Retina (tissue), 1 donor: ENCODE measurements at places on chromosomes 5 and 9.

DNA sequence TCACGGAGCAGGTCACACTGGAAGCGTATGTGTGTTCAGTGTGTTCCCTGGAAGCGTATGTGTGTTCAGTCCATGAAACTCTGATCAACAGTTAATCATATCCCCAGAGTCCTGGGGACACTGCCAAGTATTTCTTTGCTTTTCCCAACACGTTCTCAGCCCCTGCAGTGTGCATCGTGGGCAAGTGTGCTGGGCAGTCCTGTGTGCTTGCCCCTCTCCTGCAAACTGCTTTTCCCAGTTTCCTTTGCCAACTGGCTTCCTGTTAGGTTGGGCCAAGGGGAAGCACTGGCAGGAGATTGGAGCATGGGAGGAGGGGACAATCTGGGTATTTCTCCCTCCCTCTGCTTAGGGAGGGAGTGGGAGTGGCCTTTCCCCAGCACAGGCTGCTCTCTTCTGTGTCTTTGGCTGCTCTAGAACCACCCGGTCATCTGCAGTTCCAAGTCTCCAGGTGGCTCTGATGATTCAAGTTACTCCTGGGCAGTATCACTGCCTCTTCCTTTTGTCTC, 36.8 kb upstream of the NEK6 start:
- DNase-seq: no peak

DNA sequence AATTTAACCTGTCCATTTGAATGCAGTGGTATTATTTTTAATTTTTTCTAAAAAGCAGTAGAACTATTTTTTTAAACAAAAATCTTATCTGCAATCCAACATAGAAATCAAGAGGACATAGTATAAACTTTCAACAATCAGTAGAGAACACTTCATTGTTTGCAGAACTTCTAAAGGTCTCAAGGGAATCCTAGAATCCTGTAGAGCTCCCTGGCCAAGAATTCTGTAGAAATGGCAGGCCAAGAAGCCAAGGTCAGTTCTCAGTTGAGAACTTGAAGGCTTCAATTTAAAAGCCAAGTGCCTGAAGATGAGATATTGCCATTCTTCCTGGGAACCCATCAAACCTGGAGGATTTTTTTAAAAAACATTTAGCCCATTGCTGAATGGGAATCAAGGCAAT, 199.2 kb upstream of the KLF4 start:
- DNase-seq: no peak

DNA sequence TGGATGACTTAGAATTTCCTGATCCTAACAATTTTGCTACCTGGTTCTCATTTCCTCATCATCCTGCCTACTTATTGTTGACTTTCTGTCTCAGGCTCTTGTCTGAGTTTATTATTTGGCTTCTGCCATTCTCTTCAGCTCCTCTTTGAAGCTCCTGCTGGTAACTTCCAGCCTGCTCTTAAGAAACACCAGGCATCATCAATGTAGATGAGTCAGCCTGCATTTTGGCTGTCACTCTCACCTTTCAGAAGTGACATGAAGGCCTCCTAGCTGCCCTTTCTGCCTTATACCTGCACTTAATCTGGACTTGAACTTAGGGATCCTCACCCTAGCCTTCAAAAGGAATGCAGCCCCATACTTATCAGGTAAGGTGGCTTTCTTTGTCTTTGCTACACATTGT, 551.8 kb upstream of the ZNF608 start:
- no peak for DNase-seq

GRCh38 chr5:67050635-67051034, 146.0 kb downstream of the CD180 start:
- no peak for DNase-seq

DNA sequence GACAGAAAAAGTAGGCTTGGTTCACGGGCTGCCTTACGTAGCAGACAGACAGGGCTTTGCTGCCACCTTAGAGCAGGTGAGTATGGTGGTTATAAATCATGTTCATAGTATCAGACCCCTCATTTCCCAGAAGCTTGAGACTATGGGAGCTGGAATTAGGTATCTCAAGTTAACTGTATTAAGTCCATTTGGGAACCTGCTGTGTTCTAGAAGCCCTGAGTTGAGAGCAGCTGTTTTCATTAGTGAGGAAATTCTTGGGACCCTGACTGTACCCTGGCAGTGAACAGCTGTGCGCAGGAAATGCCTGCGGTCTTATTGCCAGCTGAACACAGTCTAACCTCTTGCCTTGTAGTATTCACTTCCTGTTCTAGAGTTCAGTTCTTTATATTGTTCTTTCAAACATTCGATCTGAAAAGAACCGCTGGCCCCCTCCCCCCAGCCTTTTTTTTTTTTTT, 29.8 kb downstream of the UGCG start:
- DNase-seq: no peak
